ENCODE measurements at places on chromosomes 1 and 21. TPM values are rescaled to one million over a fixed set of nuclear protein-coding genes. Genes with fewer than 3 reads are reported as not detected.

Gene IL22RA1
- total RNA-seq, result not detected

Gene CRABP2
- total RNA-seq, result 0.13 TPM

Gene INKA2
- total RNA-seq, result 4.4 TPM

Gene SYTL1
- total RNA-seq, result 0.27 TPM

Gene KCND3
- 0.07 TPM for total RNA-seq

Gene ESPN
- total RNA-seq, result 0.67 TPM

Gene TBX19
- 0.69 TPM for total RNA-seq

Gene EPHA8
- not detected for total RNA-seq

Gene CD5L
- total RNA-seq, result not detected

Gene ZNF683
- not detected for total RNA-seq

Measured in mammary microvascular endothelial cell (primary cell).